ENCODE measurements at places on chromosomes 7 and 10.
A peak's percentile ranks its signal among the peaks of the same experiment; 100 is the strongest.

- DNase-seq: no peak
These were observed 127.8 kb downstream of the CELF2 start for GRCh38 chr10:11145495-11145855.

GRCh38 chr7:99120501-99120900, 23.4 kb downstream of the SMURF1 start:
- DNase-seq: peak; percentile 42

- no peak for DNase-seq
These were observed 175.2 kb upstream of the GRB10 start for GRCh38 chr7:50957855-50958254.

GRCh38 chr10:35259769-35260397, 76.4 kb upstream of the CCNY start:
- peak; percentile 66 for DNase-seq

GRCh38 chr7:130500463-130500862, 8.6 kb downstream of the MEST start:
- DNase-seq: no peak

- no peak for DNase-seq
These were observed 167.1 kb upstream of the ADO start for GRCh38 chr10:62637249-62638061.

DNA sequence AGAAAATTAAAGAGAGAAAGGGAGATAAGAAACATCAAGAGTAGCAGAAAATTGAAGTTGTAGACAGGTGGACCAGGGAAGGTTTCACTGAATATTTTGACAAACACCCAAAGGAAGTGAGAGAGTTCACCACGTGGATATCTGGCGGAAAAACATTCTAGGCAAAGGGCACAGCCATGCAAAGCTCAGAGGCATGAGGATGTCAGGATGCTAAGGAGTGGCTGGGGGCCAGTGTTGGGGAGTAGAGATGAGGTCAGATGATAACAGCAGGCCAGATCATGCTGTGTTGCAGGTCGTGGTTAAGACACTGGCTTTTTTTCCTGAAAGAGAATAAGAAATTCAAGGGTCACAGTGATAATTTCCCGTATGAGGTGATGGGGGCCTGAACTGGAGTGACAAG, 181.9 kb downstream of the DGKI start:
- no peak for DNase-seq

- peak; percentile 38 for DNase-seq
These were observed 9.6 kb downstream of the TRIM56 start for GRCh38 chr7:101094791-101095375.

DNA sequence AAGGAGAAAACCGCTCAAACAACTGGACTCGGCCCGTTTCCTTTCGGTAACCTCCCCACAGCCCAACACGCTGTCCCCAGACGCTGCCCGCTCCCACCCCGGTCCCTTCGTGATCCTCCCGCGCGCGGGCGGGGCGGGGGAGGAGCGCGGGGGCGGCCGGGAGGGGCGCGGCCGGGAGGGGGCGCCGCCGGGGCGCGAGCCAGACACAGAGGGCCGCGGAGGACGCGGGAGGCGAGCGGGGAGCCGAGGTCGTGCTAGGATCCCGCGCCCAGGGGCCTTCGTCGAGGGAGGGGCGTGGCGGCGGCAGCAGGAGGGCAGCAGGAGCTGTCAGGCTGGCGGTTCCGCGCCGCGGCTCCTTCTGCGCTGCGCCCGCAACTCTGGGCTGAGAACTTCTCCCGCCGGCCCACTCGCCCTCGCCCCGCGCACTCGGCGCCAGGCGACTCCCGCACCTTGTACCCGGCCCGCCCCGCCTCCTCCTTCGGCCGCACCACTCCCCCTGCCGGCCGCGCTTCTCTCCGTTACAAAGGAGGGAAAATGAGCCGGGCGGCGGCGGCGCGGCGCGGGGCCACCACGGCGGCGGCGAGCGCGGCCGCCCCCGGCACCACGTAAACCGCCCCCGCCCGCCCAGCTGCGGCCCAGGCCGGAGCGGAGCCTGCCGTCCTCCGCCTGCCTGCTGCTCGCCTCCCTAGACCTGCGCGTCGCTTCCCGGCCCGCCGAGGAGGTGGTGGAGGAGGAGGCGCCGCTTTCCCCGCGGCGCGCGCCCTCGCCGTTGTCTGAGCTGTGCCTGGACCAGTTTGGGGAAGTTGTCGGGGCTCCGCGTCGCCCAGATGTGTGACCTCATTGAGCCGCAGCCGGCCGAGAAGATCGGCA, at the start of gene CDK14:
CDK14 (plus strand) TSS at position 521 of the 870 bp plus-strand sequence; CDS start at position 828, 307 bp downstream.
- peak; percentile 66 for DNase-seq

DNA sequence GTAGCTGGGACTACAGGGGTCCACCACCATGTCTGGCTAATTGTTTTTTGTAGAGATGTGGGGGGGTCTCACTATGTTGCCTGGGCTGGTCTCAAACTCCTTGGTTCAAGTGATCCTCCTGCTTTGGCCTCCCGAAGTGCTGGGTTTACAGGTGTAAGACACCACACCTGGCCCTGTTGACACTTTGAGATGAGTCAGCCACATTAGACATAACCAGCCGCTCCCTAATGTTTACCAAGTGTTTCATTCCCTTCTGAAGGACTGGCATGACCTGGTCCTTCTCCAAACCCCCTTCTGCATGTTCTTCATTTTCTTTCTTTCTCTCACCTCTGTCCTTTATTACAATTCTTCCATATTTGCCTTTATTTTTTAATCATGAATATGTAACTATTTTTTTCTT, 67.8 kb downstream of the TAF3 start:
- no peak for DNase-seq

- peak; percentile 20 for DNase-seq
These were observed 108.6 kb upstream of the ABI1 start for GRCh38 chr10:26969145-26969926.

GRCh38 chr10:6269953-6270867, 67.5 kb downstream of the PFKFB3 start:
- DNase-seq: no peak

GRCh38 chr10:63752318-63752717, 231.1 kb downstream of the REEP3 start:
- no peak for DNase-seq

GRCh38 chr10:68111584-68111983, 2.3 kb downstream of the MYPN start:
- no peak for DNase-seq

- DNase-seq: peak; percentile 81
These were observed 95.5 kb downstream of the UBE3C start for GRCh38 chr7:157234271-157234670.

GRCh38 chr10:120980279-120981255, 129.4 kb downstream of the WDR11 start:
- DNase-seq: no peak

- DNase-seq: no peak
These were observed 61.6 kb downstream of the MEST start for GRCh38 chr7:130553398-130554029.

GRCh38 chr7:65239707-65240352, 133.8 kb upstream of the ZNF92 start:
- no peak for DNase-seq

DNA sequence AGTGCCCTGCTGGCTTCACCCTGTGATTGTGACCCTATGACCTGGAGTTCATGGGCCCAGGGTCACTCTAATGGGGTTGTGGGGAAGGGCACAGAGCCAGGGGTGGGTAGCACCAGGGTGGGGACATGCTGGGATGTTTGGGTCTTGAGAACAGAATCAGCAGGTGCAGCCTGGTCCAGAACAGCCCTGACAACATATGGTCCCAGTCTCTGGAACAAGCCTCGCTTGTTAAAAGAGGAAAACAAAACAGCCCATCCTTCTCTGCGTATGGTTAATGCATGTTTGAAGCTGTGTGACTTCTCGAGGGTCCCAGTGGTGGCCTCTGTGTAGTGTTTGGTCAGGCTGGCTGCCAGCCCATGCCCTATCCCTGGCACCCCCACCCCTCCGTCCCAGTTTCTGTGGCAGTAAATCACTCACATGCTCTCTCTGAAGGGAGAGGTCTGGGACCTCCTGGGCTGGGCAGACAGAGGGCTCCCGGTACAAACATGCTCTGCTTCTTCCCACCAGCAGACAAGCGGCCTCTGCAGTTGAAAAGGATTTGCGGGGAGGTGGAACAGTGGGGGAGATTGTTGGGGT, 79.4 kb downstream of the FAM241B start:
- no peak for DNase-seq

GRCh38 chr10:124092860-124093773, at the start of gene CHST15:
Gene CHST15 (minus strand): TSS chr10:124093598. CDS start chr10:124046212, 47,386 bp downstream.
- DNase-seq: peak; percentile 74

DNA sequence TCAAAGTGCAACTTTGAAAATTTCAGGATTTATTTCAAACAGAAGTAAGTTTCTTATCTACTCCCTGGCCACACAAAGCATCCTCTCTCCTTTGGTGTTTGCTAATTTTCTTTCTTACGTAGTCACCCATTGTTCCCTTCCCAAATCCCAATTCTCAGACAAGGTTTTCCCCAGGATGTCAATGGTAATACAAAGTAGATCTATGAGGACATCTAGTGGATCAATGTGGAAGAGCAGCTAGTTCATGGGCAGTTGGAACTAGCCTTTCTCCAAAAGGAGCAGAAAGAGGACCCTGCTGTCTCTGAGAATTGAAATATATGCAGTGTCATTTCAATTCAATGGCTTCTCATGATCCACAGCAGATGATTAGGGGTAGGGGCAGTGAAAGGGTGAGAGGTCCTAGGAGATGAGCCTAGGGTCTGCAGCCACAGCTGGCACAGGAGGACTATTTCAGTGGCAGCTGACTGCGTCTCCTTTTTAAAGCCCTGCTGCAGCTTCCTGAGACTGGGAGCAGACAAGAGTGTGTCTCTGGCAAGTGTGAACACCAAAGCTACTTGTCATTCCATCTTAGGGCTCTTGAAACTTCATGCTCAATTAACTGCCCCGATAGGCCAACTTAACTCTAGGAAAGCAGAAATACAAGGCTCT, 632.6 kb downstream of the KCNMA1 start:
- peak; percentile 80 for DNase-seq

DNA sequence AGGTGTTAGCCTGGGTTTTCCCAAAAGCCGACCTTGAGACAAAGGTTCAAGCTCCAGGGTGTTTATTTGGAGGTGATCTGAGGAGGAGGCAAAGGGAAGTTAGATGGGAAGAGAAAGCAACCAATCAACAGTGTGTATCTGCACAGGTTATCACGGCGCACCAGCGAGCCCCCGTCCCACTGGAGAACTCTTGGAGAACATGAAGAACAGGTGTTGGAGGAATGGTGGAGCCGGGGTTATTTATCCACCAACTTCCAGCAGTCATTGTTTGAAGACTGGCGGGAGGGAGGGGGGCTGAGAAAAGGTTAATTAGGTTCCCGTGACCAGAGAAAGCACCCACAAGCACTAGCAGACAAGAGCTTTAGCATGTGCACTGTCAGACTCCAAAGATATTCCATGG, 282.5 kb upstream of the FOXK1 start:
- DNase-seq: no peak

DNA sequence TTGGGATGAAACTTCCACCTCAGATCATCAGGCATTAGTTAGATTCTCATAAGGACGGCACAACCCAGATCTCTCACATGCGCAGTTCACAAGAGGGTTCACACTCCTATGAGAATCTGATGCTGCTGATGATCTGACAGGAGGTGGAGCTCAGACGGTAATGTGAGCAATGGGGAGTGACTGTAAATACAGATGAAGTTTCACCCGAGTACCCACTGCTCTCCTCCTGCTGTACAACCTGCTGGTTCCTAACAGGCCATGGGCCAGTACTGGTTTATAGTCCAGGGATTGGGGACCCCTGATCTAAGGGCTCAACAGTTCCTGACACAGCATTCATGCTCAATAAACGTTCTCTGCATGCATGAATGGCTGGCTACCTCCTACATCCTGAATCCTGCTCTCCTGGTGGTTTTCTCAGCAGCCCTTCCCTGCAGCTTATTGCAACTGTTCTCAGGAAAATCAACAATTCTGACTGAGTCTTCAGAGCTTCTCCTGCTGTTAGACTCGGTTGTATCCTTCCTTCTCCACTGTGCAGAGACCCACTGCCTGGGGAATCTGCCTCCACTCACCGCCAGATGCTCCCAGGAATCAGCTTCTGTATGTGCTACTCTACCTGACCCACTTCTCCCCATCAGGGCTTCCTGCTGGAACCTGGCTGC, 17.4 kb downstream of the PDE6C start:
- no peak for DNase-seq

GRCh38 chr10:58838561-58839208, 326.0 kb downstream of the BICC1 start:
- no peak for DNase-seq

DNA sequence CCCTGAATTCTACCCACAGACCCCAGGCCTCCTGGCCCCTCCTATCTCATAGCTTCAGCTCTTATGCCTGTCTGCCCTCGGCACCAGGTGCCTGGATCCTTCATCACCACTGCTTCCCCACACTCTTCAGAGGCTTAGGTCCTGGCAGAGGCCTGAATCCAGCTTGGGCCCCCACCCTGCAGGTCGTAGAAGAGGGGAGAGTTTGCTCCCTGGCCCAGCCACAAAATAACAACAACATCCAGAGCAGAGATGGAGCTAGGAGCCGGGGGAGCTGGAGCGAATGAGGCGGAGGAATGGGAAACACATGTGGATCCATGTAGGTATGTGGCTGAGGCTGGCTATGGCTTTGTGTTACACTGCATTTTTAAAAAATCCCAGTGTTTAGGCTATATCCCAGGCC, 7.8 kb upstream of the OPN4 start:
- no peak for DNase-seq

DNA sequence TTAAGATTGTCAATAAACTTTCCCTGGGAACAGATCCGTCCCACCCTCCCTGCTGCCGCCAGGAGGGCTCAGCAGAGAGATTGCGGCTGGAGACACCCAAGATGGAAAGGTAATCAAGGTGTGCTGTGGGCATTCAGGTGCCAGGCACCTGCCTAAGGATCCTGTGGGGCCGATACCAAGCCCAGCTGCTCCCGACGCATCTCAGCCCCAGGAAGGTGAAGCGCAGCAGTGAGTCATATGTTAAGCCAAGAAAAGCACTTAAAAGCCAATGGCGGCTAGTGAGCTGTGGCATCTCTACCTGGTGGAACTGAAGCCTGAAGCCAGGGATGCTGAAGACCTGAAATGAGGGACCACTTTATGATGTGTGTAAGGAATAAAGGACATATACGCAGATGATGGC, 6.1 kb downstream of the WDR86 start:
- DNase-seq: no peak

GRCh38 chr7:84532196-84532595, 337.6 kb upstream of the SEMA3A start:
- no peak for DNase-seq

GRCh38 chr10:43524434-43525247, 49.8 kb downstream of the ZNF239 start:
- DNase-seq: no peak

- no peak for DNase-seq
These were observed 136.8 kb downstream of the MDFIC start for GRCh38 chr7:115058726-115059125.
